ENCODE measurements at places on chromosomes 3 and 15.

DNA sequence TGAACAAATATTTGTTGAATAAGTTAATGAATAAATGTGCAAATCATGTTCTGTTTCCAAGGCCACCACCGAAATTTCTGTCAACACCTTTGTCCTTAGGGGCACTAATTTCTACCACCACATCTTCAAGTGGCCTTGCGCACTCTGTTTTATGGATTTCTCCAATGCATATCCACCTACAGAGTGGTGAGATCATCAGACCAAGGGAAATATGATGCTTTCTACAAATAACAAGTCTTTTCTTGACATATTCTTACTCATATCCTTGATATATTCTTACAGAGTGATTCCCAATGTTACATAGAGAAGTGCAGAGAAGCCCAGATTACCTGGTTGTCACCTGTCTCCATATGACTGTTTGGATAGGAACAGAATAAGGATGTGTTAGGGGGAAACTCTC lies 36.1 kb upstream of the TMCO5A start:
- DNase-seq, result no peak

DNA sequence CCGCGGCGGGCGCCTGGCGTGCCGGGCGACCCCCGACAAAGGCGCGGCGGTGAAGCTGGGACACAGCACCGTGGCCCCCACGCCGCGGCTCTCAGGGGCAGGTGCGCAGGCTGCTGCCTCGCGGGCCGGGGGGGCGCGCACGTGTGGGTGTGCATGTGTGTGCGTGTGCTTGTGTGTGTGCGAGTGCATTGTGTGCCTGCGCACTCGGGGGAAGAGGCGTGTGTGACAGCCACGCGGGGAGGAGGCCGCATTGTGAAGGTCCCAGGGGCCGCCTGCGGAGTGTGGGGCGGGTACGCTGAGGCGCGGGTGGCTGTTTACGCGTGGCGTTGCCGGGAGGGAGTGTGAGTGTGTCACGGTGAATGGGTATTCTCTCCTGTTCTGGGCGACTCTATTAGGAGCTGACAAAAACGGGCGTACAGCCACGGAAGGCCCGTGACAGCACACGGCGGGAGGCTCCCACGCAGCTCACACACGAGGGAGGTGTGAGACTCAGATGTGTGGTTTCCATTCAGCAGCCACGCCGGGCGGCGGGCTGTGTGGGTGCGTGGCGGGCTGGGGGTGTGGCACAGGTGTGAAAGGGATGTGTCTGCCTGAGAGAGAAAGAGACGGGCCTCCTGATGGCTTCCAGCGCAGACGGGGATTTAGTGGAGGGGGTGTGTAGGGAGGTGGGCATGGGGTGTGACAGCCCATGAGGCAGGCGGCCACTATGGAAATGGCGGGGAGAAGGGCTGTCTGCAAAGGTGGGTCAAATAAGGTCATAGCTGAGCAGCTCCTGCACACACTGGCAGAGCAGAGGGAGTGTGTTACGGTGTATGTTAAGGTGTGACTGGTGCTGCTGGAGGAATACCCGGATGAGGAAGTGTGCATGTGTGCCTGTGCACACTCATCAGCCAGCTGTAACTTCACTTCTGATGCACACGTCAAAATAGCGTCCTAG lies 750 bp downstream of the PODXL2 start:
- no peak for DNase-seq

DNA sequence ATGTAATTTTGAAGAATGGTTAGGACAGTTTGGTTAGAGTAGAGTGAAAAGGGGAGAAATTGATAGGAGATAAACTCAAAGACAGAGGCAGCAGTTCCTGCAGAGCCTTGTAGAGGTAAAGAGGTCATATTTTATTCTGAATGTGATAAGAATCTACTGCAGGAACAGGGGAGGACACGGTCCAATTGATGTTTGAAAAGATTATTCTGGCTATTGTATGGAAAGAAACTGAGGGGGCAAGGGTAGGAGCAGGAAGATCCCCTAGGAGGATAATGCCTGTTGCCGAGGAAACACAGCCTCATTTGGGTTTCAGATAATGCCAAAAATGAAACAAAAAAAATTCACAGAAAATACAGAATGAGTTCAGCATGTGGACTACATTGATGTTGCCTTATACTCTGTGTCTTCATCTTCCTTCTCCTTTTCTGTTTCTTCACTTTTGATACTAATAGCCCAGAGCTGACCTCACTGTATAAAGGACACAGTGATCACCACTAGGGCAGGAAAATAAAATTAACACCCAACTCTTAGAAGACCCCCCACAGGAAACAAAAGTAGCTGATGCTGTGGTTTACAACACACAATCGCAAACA lies 454.6 kb upstream of the UBE2E2 start:
- DNase-seq, result no peak

DNA sequence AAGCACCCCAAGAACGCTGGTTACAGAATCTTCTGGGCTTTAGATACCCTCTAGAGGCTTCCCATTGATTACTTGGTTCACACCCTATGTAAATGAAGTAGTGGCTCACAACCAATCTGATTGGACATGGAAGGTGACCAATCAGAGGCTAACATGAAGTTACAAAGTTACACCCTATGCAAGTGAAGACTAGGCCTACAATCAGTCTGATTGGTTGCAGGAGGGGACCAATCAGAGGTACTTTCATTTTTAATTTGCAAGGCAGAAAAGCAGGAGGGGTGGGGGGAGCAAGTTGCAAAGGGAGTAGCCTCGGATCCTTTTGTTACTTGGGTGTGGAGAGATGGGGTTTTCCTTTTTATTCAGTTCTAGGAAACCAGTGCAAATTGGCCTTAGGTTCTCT lies 11.1 kb upstream of the RTP2 start:
- DNase-seq, result no peak

- DNase-seq, result no peak
Measured at GRCh38 chr15:49769225-49769624, 148.4 kb downstream of the DTWD1 start.

- no peak for DNase-seq
Measured at GRCh38 chr3:14774431-14774830, 44.3 kb upstream of the FGD5 start.

GRCh38 chr15:82158811-82159210 lies 103.7 kb downstream of the EFL1 start:
- no peak for DNase-seq
